HAP-1 (cell line): ENCODE measurements at places on chromosomes 13 and 19.
A peak's percentile ranks its signal among the peaks of the same experiment; 100 is the strongest.

DNA sequence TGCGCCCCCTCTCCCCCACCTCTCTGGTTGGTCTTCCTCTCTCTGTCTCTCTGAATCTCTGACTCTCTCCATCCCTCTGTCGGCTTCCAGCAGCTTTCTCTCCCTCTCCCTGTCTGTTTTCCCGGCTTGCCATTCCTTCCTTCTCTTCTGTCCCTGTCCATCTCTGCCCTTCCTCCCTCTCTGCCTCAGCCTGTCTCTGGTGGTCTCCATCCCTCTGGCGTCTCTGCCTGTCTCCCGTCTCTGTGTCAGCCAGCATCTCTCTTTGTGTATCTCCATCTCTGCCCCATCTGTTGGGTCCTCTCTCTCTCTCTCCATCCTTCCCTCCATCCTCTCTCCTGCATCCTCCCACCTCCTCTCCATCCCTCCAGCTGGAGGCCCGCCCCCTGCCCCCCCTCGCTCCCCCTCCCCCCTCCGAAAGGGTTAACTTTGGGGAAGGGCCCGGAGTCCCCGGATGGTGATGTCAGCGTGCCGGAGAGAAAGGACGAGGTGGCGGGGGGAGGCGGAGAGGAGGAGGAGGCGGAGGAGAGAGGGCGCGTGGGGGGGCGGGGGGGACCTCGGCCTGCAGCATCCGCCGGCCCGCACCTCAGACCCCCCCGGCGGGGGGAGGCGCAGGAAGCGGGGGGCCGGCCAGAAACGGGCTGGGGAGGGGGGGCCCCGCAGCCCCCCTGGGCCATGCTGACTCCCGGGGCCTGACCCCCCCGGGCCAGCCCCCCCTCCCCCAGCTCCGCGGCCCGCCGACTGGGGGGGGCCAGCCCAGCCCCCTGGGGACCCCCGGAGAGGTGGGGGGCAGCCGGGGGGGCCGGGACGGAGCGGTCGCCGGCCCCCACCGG, at the start of gene BRSK1:
BRSK1 (plus strand) TSS at position 450 of the 830 bp plus-strand sequence. CDS start 446 bp downstream, outside the sequence.
- DNase-seq: peak; percentile 84

- no peak for DNase-seq
Observed at GRCh38 chr13:37889102-37889501, 19.5 kb upstream of the TRPC4 start.

DNA sequence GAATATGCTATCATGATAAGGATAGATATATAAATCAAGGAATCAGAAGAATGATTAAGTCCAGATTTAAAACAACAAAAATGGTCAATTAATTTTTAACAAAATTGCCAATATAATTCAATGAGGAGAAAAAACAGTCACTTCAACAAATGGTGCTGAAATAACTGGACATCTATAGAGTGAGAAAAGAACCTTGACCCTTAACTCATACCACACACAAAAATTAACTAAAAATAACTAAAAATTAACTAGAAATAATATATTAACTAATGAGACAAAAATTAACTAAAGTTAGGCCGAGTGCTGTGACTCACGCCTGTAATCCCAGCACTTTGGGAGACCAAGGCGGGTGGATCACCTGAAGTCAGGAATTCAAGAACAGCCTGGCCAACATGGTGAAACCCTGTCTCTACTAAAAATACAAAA, 9.5 kb downstream of the LGALS7 start:
- DNase-seq: no peak

DNA sequence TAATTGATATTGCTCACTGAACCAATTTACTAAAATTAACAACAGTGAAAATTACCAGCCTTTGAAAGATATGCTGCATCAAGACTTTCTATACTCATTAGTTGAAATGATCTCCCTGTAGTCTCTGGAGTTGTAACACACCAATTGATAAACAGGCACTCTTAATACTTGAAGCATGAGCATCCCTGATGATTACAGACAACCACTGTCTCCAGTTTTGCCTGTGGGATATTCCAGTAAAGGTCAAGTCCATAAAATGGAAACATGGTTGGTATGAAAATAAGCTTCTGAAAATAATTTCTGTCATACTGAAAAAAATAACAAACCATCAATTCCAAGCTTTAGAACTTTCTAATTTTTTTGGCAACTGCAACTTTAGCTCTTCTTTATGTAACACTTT, 405.8 kb downstream of the SPRY2 start:
- DNase-seq: no peak

- DNase-seq: no peak
Observed at GRCh38 chr13:44313674-44314073, 60.0 kb upstream of the SERP2 start.

DNA sequence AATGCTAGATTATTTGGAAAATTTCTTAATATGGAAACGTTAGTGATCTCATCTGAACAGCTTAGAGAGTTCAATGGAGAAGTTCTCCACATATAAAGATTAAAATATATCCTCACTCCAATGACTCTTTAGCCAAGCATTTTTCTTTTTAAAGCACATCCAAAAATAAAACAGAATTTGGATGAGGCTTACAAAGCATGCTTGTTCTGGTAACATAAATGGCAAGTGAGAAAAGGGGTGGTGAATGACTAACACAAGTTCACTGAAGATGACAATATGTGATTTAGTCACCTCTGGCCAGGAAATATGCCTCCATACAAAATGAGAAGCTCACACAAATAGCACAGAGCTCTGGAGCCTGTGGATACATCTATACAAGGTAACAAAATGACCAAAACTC, 253.0 kb downstream of the PCDH20 start:
- no peak for DNase-seq

DNA sequence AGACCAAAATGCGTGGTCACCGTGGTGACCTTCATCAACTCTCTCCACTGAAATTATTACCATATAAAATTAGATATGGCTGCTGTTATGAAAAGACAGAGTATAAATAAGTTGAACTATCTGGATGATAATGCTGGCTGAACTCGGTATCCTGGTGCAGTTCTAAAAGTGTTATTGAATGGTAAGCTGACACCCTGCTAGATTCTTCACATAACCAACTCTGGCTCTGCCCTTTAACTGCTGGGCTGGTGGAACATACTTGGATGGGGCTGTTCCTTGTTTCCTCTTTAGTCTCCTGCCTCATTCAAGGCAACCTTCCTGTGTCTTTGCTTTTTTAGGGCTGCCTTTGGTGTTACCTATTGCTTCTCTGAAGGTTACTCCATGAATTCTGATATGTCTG, 106.9 kb downstream of the FGF9 start:
- no peak for DNase-seq

- peak; percentile 76 for DNase-seq
Observed at GRCh38 chr19:38388349-38389100, at the start of gene SPRED3. SPRED3 (plus strand) TSS chr19:38388697; CDS start chr19:38390303, 1,606 bp downstream.

DNA sequence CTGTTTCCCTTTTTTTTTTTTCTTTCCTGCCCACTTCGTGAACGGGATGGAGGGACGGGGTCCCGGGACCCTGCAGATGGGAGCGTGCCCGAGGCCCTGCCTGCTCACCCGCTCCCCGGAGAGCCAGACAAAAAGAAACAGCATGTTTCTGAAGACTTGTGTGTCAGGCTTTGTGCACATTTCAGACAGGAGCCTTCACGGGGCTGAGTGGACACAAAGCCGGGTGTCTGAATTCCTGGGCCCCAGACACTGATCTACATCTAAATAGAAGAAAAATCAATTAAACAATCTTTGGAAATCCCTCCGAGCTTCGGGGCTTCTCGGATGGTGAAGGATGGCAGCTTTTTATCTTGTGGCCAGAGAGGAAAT, 4.2 kb downstream of the PGPEP1 start:
- no peak for DNase-seq

- no peak for DNase-seq
Observed at GRCh38 chr19:5172859-5173630, 167.6 kb downstream of the PTPRS start.

DNA sequence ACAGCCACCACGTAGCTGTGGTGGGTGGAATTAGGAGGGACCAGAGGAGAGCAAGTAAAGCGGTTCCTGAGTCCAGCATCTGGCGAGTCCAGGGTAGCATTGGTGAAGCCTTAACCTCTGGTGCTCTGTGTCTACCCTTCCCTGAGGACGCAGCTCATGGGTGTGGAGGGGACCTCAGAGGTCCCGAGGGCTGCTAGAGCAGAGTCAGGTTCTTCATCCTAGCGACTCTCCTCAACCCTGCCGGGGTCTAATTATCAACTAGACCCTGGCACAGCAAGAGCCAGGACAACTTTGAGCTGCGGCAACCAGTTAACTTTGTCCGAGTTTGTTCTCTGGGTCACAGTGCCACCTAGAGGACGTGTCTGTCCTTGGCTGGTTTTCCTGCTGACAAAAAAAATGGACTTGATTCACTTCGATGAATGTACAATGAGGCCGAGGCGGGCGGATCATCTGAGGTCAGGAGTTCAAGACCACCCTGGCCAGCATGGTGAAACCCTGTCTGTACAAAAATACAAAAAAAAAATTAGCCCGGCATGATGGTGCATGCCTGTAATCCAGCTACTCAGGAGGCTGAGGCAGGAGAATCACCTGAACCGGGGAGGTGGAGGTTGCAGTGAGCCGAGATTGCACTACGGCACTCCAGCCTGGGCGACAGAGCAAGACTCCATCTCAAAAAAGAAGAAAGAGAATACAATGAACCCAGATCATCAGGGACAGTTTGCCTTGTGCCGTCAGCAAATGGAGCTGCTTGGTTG, 25.0 kb downstream of the TSSK6 start:
- peak; percentile 85 for DNase-seq

- no peak for DNase-seq
Observed at GRCh38 chr13:112069061-112069844, 2.3 kb downstream of the SOX1 start.

- DNase-seq: peak; percentile 75
Observed at GRCh38 chr19:58279042-58279924, 528 bp downstream of the ZNF8 start.

GRCh38 chr13:114122591-114123211, 9.7 kb downstream of the RASA3 start:
- DNase-seq: no peak

- DNase-seq: peak; percentile 75
Observed at GRCh38 chr13:30892966-30893365, 13.1 kb upstream of the MEDAG start.

GRCh38 chr19:35027851-35028599, 2.2 kb upstream of the SCN1B start:
- DNase-seq: no peak

- no peak for DNase-seq
Observed at GRCh38 chr19:2352121-2352520, 7.9 kb upstream of the TMPRSS9 start.

DNA sequence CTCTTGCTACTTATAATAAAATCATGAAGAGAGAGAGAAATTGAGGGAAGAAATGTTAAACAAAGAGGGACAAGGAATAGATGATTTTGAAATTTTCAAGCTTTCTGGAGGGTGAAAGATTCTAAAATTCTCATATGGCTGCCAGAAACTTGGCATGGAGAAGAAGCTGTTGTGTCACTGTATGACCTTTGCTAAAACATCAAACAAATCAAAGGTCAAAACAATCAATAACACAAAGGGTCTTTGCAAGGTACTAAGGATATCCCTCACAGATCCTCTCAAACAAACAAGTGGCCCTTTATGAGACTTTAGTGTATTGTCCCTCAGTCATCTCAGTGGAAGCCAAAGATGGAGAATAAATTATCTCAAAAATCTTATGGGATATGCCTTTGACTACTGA, 1039.2 kb upstream of the MIR17HG start:
- no peak for DNase-seq

GRCh38 chr13:50594276-50595051, 249.0 kb downstream of the DLEU7 start:
- DNase-seq: no peak

- peak; percentile 85 for DNase-seq
Observed at GRCh38 chr19:31349160-31349881, at the start of gene TSHZ3. TSHZ3 (minus strand) TSS chr19:31349436; CDS start chr19:31349219, 217 bp downstream.

- no peak for DNase-seq
Observed at GRCh38 chr19:35288906-35289305, 3.1 kb upstream of the MAG start.

GRCh38 chr19:51093101-51093500, 10.4 kb upstream of the KLK14 start:
- DNase-seq: no peak

- DNase-seq: no peak
Observed at GRCh38 chr13:101515504-101515903, 63.0 kb downstream of the ITGBL1 start.

DNA sequence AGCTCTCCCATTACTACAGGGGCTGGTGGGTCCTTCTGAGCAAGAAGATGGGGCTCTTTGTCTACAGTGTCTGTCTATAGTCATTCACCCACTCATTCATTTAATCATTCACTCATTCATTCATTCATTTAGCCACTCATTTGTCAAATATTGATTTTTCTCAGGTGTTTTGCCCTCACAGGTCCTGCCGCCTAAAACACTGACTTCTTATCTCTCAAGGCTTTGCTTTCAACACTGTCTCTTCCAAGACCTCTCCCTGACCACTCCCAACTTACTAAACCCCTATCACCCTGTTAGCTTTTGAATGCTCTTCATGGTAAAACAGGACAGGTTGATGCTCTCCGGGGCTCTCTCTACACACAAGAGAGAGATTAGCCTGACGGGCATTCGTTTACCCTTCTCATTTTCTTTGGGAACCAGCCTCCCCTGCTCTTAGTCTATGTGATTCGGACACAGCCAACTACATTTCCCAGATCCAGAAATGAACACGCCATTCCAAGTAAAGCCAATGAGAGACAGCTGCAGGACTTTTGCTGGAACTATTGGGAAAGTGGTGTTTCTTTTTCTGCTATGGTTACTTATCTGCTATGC, 22.7 kb downstream of the FAM187B start:
- no peak for DNase-seq

- DNase-seq: peak; percentile 35
Observed at GRCh38 chr19:40716031-40716481, 630 bp downstream of the COQ8B start.

DNA sequence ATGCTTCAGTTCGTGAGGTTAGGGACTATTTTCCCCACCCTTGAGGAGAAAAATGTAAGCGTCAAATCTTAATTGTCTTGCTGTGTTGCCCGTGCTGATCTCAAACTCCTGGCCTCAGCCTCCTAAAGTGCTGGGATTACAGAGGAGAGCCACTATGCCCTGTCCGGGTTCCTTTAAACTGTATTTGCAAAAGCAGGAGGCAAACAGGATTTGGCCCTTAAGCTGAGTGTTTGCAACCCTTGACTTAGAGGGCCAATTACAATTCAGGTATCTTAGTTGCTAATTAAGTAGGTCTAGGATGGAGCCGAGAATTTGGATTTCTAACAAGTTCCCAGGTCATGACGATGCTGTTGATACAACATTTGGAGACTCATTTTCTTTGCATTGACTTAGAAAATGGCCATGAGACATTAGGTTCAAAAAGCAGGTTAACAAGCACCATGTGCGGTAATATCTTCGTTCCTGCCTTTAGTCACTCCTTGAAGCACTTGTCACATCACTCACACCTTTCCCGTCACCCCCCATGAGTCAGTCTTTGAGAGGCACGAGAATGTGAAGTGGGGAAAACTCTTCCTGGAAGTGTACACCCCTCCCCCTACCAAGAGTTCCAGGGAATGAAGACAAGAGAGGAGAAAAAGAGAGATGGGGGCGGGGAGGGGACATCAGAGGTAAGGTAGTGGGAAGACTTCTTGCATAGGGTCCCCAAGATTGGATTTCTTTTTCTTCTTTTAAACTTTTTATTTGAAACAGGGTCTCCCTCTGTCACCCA, 2.6 kb downstream of the NAPSA start:
- DNase-seq: no peak
